ENCODE measurements at places on chromosomes 16 and 17.

DNA sequence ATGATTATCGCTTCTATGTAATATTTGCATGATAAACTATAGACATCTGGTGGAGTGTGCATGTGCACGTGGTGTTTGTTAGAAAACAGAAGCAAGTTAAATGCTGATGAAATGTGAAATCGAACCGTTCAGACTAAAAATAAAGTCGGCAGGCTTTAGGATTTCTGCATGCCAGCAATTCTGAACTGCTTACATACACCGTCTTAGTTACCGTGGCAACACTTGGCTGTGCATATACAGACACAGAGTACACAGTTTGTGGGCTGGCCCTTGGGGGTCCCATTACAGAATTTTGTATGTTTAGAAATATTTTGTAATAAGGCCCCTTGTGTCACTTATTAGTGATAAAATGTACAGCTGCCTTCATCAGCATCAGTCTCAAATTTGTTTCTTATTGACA is 605.5 kb downstream of the RBFOX1 start:
- DNase-seq = no peak

DNA sequence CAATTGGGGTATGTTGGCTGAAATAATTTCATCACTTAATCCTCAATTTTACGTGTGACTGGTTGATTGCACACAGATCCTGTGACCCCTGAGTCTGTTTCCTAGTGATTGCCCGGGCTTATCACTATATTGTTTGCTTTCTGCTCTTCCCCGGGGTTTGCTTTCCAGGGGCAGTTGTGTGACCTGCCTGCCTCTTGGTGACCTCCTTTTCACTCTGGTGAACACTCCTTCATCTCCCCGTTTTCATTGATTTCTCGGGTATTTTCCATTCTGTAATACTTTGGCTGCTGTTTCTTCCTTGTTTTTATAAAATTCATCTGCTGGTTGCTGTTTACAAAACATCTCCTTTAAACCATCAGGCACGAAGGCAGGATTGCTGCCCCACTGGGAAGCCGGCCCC is 36.0 kb downstream of the NTN1 start:
- no peak for DNase-seq

DNA sequence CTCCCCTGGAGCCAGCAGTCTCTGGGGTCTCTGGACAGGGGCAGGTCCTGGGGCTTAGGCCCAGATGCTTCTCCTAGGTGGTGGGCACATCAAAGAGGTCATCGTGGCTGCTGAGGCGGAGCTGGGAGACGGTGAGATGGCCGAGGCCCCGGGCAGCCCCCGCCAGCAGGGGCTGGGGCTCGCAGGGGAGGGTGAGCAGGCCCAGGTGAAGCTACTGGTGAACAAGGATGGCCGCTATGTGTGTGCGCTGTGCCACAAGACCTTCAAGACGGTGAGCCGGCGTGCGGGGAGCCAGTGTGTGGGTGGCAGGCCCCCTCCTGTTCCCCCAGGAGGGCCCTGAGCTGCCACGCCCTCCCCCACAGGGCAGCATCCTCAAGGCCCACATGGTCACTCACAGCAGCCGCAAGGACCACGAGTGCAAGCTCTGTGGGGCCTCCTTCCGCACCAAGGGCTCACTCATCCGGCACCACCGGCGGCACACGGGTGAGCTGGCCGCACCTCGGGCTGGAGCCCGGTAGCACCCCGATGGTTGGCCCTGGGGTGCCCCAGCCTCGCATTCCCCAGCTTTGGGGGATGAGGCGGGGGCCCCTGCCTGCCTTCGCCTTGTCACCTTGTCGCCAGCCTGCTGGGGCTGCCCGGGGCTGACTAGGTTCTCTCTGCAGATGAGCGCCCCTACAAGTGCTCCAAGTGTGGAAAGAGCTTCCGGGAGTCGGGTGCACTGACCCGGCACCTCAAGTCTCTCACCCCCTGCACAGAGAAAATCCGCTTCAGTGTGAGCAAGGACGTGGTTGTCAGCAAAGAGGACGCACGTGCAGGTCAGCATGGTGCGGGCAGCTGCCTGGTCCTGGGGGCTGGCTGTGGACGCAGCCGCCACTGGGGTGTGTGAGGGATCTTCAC is 3.9 kb upstream of the DNASE1L2 start:
- no peak for DNase-seq

GRCh38 chr17:72715906-72716572 is 376.4 kb downstream of the SLC39A11 start:
- no peak for DNase-seq

DNA sequence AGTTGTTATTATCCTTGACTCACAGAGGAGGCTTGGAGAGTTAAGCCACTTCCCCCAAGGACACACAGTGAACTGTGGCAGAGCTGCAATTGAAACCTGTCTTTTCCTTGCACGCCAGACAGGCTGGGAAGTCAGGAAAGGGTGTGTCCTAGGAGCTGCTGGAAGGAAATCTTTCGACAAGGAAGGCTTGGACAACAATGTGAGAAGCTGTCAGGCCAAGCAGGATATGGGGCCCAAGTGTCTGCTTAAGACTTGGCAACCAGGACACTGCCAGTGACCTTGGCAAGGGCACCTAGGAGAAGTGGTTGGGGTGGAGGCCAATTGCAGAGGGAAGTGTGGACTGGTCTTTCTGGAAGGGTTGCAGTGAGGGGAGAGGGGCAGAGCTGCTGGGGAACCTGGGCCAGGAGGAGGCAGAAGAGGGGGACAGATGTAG is 2.1 kb upstream of the CAMKK1 start:
- DNase-seq = no peak

All from stimulated activated CD8-positive, alpha-beta memory T cell treated with anti-CD3 and anti-CD28 coated beads, Interleukin-15, amount 100 ng/mL, for 24 hours (primary cell).